Activated CD4-positive, CD25-positive, alpha-beta regulatory T cell (primary cell): ENCODE measurements at places on chromosomes 5 and 9.

- DNase-seq: no peak
Measured at GRCh38 chr9:129762985-129763926, 10.4 kb upstream of the PTGES start.

- DNase-seq: no peak
Measured at GRCh38 chr9:70479880-70480291, 65.4 kb upstream of the KLF9 start.

DNA sequence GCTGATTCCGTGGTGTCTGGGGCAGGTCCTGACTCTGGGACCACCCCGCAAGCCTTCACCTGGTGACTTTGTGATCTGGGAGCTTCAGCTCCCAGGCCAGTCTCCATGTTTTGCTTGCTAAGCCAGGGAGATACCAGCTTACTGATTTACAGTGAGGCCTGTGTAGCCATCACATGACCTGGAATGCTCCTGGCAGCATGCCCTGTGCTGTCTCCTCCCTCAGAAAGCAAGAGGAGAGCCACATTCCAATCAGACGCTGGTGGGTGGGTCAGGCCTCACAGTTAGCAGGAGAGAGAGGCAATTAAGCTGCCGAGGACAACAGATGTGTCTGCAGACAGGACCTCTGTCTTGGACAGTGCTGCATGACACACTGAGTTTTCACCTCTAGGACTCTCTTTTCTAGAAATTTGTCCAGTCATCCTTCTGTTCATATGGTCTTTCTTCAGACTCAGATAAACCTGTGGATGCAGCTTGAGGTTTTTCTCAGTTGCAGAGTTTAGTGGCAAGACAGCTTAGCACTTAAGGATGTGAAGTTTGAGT, 24.4 kb upstream of the GRPEL2 start:
- no peak for DNase-seq

GRCh38 chr5:143248822-143249579, 154.5 kb downstream of the NR3C1 start:
- no peak for DNase-seq

GRCh38 chr9:119841016-119841415, 471.8 kb upstream of the BRINP1 start:
- no peak for DNase-seq

DNA sequence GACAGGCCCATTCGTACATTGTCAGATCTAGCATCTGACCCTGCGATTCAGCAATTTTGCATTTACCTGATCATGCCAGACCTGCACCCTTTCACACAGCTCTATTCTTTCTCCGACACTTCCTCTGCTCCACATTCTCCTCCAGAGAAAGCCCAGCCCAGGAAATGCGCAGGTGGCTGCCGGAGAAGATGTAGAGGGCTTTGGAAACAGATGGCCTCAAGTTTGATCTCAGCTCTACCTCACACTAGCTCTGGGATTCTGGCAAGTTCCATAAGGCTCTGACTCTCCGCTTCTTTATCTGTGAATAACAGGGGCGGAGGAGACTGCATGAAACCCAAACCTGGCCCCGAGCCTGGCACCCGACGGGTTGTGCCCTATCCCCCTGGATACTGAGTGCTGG, 61.5 kb downstream of the GABBR2 start:
- DNase-seq: no peak

DNA sequence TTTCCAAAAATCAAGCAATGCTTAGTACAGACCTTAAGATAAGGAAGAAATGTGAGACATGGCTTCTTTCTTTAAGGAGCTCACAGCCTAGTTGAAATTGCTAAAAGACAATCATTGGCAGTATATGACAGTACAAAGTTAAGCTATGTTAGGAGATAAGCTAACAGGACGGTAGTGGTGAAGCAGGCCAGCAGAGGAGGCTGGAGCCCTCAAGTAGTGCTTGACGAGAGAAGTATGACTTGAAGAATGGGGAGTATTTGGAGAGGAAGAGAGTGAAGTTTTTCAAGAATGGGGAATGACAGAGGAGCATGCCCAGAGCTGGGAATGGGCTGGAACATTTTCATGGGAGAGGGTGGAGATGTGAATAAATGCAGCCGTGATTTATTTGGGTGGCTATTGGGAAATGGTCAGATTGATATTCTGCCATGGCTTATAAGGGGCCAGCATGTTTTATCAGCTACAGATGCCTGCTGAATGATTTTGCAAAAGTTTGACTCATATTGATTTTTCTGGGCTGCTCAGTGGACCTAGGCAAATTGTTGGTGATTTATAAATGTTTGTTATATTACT, 43.7 kb downstream of the LURAP1L start:
- no peak for DNase-seq

DNA sequence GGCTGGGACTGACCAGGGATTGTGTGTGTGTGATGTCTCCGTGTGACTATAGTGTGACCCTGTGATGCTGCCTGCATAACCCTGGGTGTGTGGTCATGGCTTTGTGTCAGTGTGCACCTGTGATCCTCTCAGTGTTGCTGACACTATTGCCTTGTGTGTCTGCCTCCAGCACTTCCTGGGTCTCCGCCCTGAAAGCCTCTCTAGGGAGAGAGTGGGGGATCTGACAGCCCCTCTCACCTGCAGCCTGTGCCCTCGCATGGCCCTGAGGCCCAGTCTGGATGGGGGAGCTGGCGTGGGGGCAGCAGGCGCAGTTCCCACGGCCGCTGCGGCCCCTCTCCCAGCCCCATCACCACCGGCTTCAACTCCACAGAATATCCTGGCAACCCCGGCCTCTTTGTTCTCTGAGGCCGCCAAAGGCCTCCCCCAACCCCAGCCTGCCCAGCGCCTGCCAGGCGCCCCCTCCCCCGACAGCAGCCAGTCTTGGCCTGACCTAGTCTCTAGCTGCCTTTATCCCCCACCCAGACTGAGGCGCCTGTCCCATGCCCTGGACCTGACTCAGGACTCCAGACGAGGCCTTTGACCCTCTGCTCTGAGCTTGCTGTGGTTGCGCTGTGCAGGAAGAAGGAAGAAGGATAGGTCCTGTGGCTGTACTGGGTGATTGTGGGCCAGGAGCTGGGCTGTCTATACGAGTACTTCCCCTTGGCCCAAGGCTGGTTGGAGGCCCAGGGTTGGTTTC, 38.7 kb downstream of the CXXC5 start:
- no peak for DNase-seq

DNA sequence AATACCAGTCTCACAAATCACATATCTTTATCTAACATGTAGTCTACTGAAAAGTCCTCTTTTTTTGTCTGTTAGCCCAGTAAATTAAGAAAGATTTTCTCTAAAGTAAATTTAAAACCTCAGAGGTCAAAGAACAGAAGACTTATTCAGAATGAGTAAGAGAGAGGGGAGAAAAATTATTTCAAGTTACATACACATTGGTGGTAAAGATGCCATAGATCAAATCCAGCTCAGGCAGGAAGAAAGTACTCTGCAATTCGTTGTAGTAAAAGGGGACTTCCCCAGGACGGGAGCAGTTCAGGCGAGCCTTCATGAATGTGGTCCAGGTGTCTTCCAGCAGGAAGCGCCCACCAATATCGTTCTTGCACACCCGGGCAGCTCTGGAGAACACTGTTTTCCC, 344.1 kb downstream of the SEMA5A start:
- DNase-seq: no peak

DNA sequence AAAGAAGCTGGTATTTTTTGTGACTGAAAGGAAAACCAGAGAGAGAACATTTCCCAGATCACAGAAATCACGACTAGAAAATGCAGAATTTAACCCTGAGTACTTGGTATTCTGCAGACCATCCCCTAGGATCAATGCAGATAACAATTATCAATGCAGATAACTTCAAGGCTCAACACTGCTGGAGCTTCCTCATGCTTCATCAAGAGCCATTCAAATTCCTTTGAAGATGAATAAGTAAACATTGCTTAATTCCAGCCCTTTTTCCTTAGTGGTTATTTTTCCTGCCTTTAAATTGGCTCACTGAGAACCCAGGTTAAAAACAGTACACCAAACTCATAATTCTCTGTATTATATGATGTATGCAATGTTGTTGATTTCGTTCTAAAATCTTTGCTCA, 370.1 kb upstream of the TLE4 start:
- DNase-seq: no peak

DNA sequence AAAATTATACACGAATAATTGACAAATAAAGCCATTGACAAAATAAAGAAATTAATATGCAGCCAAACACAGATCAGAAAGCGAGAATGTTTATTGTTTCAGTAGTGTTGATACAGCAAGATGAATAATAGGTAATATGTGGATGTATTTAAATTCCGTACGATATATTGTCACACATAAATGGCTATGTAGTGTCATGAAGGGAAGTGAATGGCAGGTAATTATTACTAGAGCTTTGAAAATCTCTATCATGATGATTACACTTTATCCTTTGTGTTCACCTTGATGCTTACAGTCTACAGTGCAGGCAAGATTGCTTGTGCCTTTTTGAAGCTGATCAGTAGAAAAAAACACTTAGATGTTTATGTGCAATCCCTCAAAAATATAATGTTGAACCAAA, 23.3 kb upstream of the CDH10 start:
- no peak for DNase-seq

DNA sequence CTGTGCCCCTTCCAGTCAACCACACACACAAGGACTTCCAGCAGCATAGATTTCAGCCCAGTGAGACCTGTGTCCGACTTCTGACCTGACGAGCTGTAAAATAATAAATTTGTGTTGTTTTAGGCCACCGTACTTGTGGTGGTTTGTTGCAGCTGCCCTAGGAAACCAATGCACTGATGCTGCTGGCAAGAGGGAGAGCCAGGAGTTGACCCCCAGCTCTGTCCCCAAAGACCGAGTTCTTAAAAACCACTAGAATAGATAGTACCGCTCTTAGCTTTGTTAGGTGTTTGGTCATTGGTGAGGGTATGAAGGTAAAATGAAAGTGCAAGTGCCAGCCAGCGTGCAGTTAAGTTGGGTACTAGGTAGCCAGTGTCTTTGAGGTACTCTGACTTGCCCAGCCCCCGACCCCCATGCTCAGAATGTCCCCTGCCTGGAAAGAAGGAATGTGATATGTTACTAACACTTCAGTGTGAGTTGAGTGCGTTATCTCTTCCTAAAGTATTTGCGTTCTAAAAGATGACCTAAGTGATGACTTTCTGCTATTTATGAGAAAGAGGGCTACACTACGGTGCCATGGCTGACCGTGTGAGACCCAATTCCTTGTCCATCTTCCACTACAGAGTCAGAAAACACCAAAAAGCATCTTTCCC, 185.6 kb downstream of the AOPEP start:
- DNase-seq: no peak

- no peak for DNase-seq
Measured at GRCh38 chr5:5752844-5753243, 330.4 kb downstream of the ICE1 start.

GRCh38 chr5:108276187-108277050, 105.5 kb downstream of the FBXL17 start:
- DNase-seq: no peak

GRCh38 chr9:19999491-20000057, 210.7 kb upstream of the SLC24A2 start:
- no peak for DNase-seq

- DNase-seq: no peak
Measured at GRCh38 chr9:109994141-109994540, 213.8 kb downstream of the C9orf152 start.

GRCh38 chr5:75433814-75434506, 77.5 kb downstream of the CERT1 start:
- no peak for DNase-seq

DNA sequence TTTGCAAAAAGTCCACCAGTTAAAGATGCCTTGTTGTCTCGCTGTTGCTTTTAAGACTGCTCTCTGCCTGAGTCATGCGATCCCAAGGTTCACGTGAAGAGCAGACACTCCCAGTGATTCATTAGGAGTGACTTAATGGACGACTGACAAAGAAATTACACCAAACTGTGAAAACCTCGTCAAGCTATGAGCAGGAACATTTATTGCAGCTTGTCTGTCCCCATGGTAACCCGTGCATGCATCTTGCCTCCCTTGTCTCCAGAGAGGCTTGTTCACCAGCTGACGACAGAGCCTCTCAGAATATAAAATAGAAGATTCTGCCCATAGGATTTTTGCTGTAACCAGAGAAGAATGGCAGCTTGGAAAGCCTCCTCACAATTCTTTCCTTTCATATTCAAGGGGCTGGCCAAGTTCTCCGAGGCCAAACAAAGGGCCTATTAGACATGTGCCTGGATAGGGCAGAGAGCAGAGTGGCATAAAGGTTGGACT, 352.7 kb downstream of the SPOCK1 start:
- DNase-seq: no peak

GRCh38 chr9:93387791-93388190, 63.7 kb upstream of the FAM120A start:
- DNase-seq: no peak

DNA sequence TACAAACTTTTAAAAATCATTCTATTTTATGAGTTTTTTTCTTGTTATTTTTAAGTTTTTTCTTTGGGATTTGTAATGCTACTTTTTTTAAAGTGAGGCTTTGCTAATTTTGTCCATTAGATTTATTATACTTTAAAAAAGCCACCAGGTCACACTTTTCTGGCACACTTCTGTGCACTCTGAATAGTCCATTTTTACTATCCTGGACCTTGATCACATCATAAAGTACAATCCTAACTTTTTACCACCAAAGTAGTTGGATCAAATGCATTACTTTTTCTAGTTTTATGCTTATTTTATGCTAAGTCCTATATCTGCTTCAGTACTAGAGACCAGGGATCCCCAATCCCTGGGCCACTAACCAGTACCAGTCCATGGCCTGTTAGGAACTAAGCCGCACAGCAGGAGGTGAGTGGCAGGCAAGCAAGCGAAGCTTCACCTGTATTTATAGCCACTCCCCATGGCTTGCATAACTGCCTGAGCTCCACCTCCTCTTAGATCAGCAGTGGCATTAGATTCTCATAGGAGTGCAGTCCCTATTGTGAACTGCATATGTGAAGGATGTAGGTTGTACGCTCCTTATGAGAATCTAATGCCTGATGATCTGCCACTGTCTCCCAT, 16.0 kb downstream of the FRRS1L start:
- DNase-seq: no peak

GRCh38 chr9:70012569-70012968, 31.1 kb upstream of the MAMDC2 start:
- DNase-seq: no peak

DNA sequence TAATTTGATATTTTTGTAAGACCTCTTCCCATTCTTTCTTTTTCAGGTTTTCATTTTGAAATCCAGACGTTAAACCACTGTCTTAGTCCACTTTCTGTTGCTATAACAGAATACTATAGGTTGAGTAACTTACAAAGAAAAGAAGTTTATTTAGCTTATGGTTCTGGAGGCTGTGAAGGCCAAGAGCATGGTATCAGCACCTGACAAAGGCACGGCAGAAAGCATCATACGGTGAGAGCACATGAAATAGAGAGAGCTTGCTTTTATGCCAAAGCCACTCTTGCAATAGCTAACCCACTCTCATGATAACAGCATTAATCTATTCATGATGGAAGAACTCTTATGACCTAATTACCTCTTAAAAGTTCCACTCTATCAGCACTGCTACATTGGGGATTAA, 255.6 kb upstream of the PDE4D start:
- DNase-seq: no peak

- no peak for DNase-seq
Measured at GRCh38 chr5:94086194-94086593, 344.8 kb upstream of the POU5F2 start.

GRCh38 chr9:36137392-36138004, 965 bp downstream of the GLIPR2 start:
- no peak for DNase-seq
